Heart left ventricle (tissue), 16 donors: ENCODE measurements at places on chromosomes 1 and 21.

GRCh38 chr1:165444897-165445370 is at the start of gene RXRG:
RXRG (minus strand) TSS chr1:165445126; CDS start chr1:165444893, 233 bp downstream.
- peak; percentile 68 for DNase-seq

DNA sequence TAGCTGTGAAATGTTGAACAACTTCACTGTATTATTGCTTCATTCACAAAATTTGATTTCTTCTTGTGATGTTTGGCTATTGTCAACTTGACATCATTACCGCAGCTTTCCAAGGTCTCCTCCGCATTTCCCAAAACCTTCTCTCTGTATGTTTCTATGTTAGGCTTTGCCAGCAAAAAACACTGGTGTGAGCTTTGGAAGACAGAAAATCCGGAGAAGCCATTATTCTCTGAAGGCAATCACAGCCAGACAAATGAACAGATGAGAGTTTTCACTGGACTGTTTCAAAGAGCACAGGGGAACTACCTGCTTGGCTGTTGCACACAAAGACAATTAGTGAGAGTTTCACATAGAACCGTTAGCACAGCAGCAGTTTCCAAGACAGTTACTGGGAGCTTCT is 609.6 kb downstream of the BRINP3 start:
- no peak for DNase-seq

GRCh38 chr1:62228883-62229187 is 34.2 kb downstream of the L1TD1 start:
- DNase-seq: no peak

DNA sequence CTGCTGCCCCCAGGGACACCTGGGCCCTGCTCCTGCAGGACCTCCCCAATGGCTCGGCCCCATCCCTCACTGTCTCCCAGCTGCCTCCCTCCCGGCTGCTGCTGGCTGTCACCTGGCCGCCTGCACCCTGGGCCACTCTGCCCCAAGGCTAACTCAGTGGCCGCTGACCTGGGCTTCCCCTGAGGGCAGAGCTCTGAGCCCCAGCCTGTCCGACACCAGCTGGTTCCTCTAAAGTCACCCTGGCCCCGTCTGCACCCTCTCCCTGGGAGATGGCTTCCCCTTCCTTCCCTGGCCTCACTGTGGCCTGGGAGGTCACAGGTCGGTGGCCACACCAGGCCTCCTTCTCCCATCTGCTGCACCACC is 15.0 kb downstream of the ITGB2 start:
- no peak for DNase-seq

GRCh38 chr1:203544485-203544884 is 50.5 kb downstream of the OPTC start:
- no peak for DNase-seq

- DNase-seq: no peak
Observed at GRCh38 chr21:41641510-41641815, 125.4 kb downstream of the RIPK4 start.

DNA sequence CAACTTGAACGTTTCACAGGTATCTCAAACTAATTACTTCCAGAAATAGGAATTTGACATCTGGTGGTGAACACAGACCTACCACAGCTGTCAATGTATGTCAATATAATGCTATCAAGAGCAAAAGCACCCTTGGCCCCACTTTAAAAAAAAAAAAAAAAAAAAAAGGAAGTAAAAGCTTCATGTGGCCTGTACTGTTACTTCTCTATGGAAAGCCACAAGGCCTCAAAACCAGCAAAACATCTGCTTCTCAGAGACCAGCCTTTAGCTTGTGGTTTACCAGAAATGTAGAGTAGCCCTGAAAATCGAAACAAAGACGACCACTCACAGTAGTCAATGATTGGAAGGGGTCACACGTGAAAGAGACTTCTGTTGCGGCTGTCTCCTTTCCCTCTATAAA is 109.6 kb downstream of the SLC45A1 start:
- DNase-seq: no peak

DNA sequence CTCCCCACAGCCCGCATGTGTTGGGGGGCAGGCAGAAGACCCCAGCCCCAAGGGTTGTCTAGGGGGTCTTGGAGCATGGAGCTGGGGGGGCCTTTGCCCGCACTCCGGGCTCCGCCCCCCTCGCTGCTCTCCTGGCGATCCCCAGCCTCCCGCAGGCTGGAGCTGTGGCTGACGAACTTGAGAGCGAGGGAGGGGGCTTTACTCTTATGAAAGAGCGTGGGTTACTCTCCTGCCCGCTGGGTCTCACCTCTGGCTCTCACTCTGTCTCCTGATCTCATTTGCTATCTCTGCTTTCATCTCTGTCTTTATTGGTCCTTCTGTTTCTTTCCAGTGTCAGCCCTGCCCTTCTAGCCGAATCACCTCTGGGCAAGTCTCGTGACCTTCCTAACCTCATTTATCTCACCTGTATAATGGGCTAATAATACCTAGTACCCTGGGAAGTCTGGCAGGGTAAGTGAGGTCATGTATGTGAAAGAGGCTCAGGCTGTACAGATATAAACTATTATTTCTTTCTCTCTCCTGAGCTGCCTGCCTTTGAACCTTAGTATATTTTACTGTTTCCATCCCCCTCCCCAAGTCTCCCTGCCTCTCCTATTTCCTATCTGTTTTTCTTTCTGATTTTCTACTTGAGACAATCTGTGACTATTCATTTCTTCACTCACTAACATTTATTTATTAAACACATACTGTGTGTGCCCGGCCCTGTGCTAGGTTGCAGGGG is 731 bp downstream of the EFNA4 start:
- DNase-seq: no peak

- DNase-seq: peak; percentile 29
Observed at GRCh38 chr1:58282623-58283387, 263.7 kb downstream of the OMA1 start.

GRCh38 chr1:209354840-209355165 is 228.7 kb upstream of the CAMK1G start:
- DNase-seq: no peak

DNA sequence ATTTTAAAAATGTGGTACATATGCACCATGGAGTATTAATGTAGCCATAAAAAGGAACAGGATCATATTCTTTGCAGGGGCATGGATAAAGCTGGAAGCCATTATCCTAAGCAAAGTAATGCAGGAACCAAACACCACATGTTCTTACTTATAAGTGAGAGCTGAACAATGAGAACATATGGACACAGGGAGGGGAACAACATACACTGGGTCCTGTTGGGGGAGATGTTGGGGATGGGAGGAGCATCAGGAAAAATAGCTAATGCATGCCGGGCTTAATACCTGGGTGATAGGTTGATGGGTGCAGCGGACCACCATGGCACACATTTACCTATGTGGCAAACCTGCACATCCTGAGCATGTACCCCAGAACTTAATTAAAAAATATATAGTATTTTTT is 352.5 kb upstream of the KAZN start:
- DNase-seq: no peak

DNA sequence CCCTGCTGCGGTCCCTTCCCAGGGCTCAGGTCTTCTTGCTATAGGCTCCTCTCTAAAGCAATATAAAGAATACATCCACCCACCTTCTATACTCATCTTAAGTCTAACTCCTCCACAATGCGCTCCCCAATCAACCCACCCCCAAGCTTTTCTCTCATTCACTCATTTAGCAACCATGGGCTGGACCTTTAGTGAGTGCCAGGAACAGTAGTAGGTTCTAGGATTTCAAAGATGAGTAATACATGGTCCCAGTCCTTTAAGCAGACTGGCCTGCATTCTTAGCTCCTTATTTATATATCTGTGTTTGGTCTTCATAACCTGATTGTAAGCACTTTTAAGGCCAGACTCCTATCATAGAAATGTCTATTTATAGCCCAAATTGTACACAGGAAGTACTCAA is 5.9 kb downstream of the CAMK1G start:
- no peak for DNase-seq

DNA sequence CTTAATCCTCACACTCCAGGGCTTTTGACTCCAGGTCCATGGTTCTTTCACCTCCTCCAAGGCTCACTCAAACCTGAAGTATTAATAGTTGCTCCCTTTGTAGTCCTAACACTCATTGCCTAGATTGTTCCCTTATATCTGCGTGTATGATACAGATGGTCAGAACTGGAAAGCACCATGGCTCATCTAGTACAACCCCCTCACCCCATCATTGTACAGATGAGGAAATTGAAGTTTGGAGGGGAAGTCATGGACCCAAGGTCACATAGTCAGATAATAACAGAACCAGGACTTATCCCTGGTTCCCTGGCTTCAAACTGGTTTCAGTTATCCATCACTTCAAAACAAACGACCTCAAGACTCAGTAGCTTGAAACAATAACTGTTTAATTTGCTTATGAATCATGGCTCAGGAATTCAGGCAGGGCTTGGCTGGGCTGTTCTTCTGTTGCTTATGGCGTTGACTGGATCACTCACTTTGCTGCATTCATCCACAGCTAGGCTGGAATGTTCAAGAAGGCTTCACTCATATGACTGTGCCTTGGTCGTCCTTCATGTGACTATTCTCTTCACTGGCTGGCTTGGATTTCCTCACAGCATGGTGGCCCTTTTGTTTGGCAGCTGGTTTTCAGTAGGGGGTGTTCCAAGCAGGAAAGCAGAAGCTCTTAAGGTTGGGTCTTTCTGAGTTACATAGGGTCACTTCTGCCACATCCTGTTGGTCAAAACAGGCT is 5.0 kb downstream of the NOS1AP start:
- no peak for DNase-seq

GRCh38 chr1:212677136-212677535 is 22.5 kb downstream of the BATF3 start:
- no peak for DNase-seq

DNA sequence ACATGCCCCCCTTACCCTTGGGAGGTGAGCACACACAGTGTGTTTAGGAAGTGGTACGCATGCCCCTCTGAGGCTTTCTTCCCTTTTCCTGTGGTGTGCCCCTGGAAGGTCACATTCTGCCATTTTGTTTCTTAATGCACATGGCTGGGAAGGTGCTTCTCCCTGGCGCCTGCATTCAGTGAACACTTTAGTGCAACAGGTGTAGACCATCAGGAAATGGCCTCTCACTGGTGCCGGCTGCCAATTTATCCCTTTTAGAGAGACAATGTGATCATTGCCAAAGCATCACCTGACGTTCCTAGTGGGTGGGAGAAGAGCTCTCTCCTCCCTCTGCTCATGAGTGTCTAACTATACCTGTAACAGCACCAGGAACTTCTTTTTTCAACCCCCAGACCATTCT is 51.8 kb upstream of the PDE9A start:
- no peak for DNase-seq

DNA sequence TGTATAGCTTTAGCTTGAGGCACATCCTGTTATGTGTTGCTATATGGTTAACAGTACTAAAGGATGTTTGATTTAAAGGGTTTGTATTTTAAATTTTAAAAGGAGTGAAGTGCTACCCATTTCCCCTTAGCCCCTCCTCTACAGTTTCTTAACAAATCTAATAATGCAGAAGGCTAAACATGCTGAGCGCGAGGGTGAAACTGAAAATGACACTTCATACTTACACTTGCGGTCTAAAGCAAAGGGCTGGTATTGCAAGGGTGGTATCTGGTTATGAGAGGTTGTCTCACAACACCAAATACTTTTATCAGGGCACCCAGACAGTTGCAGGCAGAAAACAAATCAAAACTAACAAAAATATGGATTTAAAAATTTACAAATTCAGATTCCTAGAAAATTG is 172.3 kb downstream of the SIPA1L2 start:
- no peak for DNase-seq

DNA sequence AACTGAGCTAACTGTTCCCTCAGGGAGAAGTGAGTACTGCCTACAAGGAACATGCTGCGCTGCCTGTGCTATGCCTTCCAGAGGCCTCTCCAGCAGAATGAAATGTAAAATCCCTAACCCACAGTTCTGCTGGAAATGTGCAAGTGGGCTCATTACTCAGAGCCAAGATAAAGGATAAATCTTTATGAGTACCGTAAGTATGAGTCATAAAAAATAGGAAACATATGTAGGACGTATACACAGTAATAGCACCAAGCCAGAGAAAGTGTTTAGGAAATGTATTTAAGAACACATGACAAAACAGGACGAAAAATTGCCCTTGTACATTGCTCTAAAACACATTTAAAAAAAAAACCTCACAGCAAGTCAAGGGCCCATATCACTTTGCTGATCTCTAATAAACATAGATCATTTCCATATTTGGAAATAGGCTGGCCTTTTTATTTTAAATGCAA is 104.6 kb downstream of the TGFBR3 start:
- DNase-seq: no peak

DNA sequence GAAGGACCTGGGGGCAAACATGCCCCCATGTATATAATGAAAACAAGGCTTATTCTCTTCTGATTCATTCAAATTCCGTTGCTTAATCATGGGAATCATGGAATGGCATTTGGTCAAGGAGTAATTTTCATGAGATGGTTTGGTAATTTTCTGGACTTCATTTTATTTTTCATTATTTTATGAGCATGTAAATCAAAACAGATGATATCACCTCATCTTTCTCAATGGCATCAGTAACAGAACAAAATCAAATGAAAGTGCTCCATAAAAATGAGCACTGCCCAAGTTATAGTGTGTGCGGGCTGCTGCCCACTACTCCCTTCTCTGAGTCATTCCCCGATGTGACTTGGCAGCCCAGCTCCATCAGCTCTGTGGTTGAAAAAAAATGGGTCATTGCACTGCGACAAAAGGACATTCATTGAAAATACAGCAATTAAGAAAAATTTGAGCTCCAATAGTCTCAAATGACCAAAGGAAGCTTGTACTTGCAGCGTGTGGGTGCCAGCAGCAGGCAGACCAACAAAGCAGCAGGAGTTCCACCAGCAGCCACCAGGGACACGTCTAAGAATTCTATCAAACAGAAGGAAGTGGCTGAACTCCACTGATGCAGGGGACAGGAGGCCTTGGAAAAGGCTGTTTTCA is 84.3 kb upstream of the VAV3 start:
- peak; percentile 61 for DNase-seq

DNA sequence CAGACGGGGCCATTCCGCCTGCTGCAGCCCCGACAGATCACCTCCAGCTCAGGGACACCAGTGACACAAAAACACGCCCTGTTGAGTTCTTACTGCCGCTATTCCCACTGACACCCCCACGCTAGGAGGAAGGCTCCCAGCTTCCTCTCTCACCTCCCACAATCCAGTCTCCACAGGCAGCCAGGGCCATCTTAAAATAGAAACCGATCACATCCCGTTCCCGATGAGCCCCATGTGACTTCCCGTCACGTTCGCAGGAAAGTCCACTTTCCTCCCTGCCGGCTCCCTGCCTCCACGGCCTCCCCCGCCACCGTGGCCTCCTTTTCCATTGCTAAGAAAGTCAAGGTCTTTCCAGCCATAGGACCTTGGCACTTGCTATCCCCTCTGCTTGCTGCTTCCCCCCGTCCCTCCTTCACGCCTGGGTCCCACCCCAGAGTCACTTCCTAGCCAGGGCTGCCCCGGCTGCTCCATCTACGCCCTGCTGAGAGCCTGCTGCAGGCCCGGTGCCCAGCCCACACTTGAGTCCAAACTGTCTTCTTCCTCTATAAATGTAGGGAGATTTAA is 24.0 kb upstream of the DDOST start:
- peak; percentile 82 for DNase-seq

DNA sequence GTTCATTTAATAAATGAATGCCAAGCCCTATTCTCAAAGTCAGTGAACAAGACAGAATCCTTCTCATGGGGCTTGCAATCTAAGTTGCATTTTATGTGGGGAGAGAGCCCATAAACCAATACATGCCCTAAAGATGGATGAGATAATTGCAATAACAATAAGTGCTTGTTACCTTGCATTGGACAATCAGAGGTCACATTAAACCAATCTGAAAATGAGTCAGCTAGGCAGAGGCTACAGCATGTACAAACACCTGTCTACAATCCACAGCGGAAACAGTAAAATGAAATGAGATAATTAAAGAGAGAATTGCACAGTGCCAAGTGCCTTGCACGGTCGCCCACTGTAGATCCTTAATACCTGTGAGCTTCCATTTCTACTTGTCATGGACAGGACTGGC is 7.4 kb upstream of the IGFN1 start:
- no peak for DNase-seq
